ENCODE measurements at places on chromosomes 1 and 21. TPM values are rescaled to one million over a fixed set of nuclear protein-coding genes. Genes with fewer than 3 reads are reported as not detected.

LCE1C gene
- polyA plus RNA-seq, result not detected

ELOVL1 gene
- polyA plus RNA-seq, result 83.4 TPM

PRR9 gene
- polyA plus RNA-seq, result not detected

C1QC gene
- not detected for polyA plus RNA-seq

LCE3E gene
- polyA plus RNA-seq, result not detected

- DNase-seq, result no peak
Observed at GRCh38 chr1:187928288-187928687, 1099.5 kb downstream of the PLA2G4A start.

- DNase-seq, result no peak
Observed at GRCh38 chr21:26946744-26947446, 20.0 kb downstream of the ADAMTS5 start.

GRCh38 chr1:230105754-230106625 lies 39.0 kb downstream of the GALNT2 start:
- no peak for DNase-seq

- no peak for DNase-seq
Observed at GRCh38 chr1:193629875-193630274, 443.5 kb upstream of the B3GALT2 start.

GRCh38 chr1:97906567-97907241 lies 14.1 kb downstream of the DPYD start:
- DNase-seq, result no peak

GRCh38 chr1:59720326-59721115 lies 94.2 kb upstream of the HOOK1 start:
- DNase-seq, result no peak

- DNase-seq, result no peak
Observed at GRCh38 chr1:115946116-115946515, 30.2 kb upstream of the SLC22A15 start.

DNA sequence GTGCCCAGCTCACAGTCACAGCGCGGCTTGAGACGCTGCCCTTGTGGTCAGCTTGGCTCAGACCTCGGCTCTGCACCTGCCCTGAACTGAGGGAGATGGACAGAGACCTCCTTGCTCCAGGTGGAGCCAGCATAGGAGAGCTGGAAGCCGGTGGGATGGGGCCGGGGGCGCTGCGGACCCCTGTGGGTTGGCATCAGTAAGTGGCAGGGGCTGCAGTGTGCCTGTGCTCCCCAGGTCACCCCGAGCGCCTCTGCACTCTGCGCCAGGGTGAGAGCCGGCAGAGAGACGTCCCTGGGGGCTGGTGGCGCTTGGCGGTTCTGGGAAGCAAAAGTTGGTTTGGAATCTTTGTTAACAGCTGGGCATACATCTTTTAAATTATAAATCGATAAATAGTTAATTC lies 105.6 kb upstream of the TTC34 start:
- no peak for DNase-seq

GRCh38 chr1:82511441-82511840 lies 710.7 kb downstream of the ADGRL2 start:
- no peak for DNase-seq

GRCh38 chr1:43359696-43360095 lies 915 bp downstream of the CDC20 start:
- DNase-seq, result no peak

DNA sequence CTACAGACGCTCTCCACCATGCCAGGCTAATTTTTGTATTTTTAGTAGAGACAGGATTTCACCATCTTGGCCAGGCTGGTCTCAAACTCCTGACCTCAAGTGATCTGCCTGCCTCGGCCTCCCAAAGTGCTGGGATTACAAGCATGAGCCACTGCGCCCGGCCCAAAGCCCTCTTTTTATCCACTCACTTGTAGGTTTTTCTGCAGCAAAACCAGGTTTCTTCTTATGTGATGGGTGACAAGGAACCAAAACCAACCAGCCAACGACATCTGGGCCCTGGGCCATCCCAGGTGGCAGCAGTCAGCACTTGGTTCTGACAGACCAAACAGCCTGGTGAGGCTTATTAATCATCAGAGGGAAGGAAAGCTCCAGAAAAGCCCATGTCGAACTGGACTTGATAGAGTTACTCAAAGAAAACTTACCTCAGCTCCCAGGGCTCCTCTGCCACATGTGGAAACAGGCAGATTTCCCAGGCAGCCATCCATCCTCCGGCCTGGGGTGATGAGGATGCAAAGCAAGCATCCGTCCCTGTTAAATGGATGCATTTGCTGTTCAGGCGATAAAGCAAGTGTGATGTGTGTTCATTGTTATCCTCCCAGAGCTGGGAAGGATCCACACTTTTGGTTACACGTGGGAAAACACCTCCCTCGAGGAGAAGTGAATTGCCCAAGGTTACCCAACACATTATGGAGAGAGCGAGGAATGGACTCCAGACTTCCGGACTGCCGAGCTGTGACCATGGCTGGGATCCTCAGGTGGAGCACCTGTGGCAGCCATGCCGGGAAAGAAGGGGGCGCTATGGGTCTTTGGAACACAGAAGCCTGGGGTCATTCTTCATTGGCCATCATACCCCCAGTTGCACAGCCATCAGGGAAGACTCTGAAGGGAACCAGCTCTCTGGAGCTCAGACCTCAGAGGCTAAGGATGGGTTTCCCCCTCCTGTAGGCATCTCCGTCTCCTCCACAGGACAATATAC lies 118.8 kb downstream of the HUNK start:
- no peak for DNase-seq

DNA sequence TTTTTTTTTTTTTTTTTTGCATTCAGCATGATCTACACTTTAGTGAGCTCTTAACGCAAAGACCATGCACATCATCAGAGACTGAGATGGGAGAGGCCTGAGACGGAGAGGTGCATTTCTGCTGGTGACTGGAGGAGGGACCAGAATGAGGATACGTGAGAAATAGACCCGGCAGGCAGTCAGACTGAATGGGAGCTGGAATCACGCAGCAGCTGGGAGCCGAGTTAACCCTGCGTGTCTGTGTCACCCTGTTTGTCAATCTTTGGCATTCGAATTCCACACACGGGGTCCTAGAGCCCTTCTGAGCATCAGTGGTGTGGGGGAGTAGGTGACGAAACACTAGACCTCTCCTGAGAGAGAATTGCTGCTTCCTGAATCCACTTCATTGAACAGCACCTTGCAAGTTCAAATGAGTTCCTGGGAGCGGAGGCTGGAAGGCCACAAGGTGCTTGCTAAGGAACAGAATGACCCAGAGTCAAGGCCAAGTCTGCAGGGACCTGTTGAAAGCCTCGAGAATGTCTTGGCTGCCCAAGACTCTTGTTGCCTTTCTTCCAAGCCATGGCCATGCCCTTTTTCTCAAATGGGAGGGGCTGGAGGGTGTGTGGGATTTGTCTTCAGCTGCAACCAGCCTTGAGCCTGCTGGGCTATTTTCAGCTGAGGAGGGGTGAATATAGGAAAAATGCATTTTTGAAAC lies 123.3 kb downstream of the CNIH3 start:
- DNase-seq, result no peak

- no peak for DNase-seq
Observed at GRCh38 chr1:2597441-2598328, 11.1 kb downstream of the PRXL2B start.

DNA sequence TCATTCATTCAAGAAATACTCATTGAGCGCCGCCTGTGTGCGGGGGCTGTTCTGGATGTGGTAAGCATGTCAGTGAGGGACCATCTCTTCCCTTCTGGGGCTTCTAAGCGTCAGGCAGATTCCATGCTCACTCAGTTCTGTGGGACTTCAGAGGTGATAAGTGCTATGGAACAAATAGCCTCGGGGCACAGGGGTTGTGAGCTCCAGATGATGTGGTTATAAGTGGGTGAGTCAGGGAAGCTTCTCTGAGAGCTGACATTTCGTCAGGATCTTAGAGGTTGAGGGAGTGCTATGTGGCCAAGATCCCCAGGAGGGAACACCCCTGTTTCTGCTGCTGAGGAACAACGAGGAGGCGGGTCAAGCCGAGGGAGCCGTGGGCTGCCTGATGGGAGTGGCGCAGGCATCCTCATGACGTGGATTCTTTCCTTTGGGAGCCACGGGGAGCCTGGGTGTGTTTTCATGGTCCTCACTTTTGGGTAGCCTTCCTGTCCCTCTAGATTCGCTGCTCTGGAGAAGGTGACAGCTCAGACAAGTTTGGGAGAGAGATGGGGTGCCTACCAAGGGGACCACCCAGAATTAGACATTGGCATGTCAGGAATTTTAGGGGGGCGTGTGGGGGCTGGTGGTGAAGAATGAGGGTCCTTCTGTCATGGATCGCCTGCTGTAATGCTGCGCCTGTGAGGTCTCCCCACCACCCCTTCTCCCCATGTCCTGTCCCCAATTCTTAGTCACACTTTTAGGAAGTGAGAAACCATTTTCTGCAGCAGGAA lies 38.5 kb downstream of the HUNK start:
- no peak for DNase-seq

DNA sequence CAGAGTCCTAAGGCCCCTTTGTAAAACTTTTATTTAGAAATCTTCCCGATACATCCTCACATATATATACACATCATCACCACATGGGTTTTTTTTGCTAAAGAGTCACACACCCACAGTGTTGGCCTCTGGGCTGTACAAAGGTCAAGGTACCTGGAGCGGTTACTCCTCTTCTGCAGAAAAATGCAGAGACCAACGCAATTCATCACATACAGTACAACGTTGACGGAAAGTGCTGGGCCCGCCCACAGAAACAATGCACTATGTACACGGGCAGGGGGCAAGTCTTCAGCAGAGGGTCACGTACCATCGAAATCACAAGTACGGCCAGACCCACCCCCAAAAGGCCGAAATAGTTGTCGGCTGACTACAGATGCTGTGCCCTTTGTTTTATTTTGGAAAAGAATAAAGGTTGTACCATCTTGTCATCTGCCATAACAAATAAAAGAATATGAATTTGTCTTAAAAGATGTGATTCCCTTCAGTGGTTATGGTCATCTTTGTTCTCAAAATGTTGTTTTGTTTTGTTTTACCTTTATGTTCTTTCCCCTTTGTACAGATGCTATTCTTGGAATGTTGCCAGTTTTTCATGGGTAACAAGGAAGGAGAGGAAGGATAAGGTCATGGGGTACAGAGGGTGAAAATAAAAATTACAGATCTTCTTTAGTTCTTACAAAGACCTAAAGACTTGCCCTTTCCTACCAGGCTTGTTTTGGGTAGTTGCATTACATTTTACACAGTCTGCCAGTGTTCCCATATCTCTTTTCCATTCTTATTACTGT lies 15.6 kb downstream of the TAL1 start:
- DNase-seq, result no peak

DNA sequence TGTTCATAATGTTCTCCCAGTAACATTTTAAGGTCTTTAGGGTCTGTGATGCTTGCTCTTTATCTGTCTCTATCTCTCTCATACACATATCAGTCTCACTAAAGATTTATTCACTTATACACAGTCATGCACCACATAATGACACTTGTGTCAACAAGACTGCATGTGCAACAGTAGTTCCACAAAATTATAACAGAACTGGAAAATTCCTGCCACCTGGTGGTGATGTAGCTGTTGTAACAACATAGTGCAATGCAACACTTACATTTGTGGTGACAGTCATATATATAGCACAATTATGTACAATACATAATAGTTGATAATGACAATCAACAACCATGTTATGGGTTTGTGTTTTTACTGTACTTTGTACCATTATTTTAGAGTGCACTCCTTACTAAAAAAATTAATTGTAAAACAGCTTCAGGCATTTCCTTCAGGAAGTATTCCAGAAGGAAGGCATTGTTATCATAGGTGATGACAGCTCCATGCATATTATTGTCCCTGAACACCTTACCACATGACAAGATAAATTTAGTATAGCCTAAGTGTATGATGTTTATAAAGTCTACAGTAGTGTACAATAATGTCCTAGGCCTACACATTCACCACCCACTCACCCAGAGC lies 8.1 kb downstream of the TDRD5 start:
- no peak for DNase-seq

GRCh38 chr1:194342484-194343262 lies 1156.3 kb upstream of the B3GALT2 start:
- no peak for DNase-seq

DNA sequence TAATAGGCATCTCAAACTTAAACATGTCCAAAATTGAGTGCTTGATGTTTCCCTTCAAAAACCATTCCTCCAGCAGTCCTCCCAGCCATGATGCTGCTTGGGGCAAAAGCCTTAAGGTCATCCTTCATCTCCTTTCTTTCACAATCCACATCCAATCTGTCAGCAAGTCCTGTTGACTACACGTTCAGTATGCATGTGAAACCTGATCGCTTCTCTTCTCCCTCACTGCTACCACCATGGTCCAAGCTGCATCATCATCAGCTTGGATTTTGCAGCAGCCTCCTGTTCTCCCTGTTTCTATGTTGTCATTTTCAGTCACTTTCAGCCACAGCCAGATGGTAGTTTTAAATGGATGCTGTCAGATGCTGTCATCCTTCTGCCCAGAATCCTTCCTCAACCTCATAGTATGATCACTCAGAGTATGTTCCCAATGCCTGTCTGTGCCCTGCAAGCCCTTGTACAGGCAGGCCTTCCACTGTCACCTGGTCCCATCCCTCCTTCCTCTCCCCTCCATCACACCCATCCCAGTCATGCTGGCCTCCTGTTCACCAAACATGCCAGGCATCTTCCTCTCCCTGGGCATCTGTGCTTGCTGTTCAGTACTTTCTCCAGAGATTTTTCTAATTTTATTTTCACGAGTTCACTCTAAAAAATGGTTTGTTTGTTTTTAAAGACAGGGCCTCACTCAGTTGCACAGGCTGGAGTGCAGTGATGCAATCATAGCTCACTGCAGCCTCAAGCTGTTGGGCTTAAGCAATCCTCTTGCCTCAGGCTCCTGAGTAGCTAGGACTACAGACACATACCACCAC lies 66.0 kb downstream of the SYDE2 start:
- no peak for DNase-seq

- DNase-seq, result no peak
Observed at GRCh38 chr1:163084330-163084729, 15.2 kb downstream of the RGS4 start.

DNA sequence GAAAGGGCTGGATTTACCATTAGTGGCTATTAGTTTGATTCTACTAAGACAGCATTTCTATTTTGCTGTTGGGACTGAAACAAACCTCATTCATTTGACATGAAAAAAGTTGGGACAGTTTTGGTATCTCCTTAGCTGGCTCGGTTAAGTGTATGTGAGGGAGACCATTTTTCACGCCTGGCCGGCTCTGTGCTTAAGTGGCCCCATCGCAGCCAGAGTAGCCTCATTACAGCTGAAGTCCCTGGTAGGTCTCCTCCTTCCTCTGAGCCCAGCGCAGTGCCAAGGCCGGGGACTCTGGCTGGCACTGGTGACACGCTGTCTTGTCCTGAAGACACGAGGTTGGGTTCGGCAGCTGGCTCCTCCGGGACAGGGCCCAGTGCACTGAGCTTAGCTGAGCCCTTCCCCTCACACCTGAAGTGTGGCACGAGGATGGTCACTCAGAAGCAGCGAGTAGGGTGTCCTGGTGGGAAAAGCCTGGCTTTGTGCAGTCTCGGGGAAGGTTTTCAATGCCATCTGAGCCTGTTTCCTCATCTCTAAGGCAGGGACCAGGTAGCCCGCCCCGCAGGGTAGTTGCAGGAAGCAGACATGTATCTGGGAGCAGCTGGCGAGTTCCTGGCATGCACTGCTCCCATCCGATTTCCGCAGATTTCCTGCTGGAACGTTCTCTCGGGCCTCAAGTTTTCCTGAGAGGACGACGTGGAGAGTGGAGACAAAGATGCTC lies 196.5 kb downstream of the DYRK1A start:
- DNase-seq, result no peak

- DNase-seq, result no peak
Observed at GRCh38 chr1:206442101-206442500, 28.2 kb upstream of the IKBKE start.

All from naive B cell (primary cell).